Keratinocyte (primary cell): ENCODE measurements at places on chromosomes 7 and 10.

GRCh38 chr7:22653951-22654350 lies 73.0 kb upstream of the IL6 start:
- DNase-seq: no peak

DNA sequence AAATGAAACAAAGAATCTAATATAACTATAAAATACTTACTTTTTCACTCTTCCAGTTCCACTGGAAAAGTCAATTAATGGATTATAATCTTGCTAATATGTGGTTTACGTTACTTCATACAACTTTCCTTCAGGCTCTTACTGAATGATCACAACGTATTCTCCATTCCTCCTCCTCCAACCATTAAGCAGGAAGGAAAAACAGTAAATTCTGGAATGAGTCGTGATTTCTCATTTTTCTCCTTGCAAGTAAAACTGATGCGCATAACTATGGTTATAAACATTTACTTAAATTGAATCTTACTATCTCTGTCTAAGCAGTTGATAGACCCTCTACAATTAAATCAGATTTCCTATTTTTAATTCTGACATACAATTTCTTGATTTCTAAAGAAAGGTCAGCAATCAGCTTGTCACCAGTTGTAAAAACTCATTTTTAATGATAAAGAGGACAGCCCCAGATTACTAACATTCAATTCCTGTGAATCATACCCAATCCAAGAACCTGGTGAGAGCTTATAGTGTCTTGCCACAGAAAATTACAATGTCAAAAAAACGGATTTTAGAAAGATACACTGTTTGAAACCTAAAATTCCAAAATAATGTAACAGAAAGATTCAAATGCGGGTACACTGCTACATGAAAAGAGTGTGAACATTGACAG lies 64.3 kb downstream of the EZH2 start:
- DNase-seq: no peak

GRCh38 chr7:68629-69028 lies 123.7 kb upstream of the FAM20C start:
- DNase-seq: no peak

- peak; percentile 15 for DNase-seq
Observed at GRCh38 chr10:125201108-125201524, 40.8 kb upstream of the CTBP2 start.
